Glutamatergic neuron (in vitro differentiated cells): ENCODE measurements at places on chromosomes 12 and 14.

- no peak for DNase-seq
Observed at GRCh38 chr14:22664261-22664660, 20.1 kb upstream of the OR6J1 start.

GRCh38 chr14:73026845-73027542 lies at the start of gene ZFYVE1:
Gene ZFYVE1, minus strand, starts transcription at chr14:73027106. Its CDS starts 2,598 bp downstream, at chr14:73024508.
- peak; percentile 94 for DNase-seq

- no peak for DNase-seq
Observed at GRCh38 chr12:116583129-116583694, 24.0 kb downstream of the MAP1LC3B2 start.

DNA sequence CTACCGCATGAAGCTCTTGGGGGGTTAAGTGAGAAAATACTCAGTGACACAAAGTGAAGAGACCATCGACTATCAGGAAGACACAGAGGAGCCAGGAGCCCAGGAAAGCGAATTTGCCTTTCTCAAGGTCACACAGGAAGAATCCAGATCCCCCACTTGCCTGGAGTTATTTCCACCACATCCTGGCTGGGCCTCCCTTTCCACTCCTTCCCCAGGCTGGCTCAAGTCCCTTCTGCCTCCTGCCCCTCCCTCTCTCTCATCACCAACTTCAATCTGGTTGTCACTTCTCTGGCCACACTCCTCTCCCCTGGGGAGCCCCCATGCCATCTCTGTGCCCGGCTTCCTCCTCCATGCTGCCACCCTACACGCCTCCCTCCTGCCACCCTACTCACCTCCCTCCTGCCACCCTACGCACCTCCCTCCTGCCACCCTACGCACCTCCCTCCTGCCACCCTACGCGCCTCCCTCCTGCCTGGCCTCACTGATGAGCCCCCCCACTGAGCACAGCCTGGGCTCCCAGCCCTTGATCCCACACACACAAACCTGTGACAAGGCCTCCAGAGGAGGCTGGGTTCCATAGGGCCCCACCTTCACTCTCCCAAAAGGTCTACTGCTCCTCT lies 6.3 kb downstream of the SCNN1A start:
- no peak for DNase-seq

DNA sequence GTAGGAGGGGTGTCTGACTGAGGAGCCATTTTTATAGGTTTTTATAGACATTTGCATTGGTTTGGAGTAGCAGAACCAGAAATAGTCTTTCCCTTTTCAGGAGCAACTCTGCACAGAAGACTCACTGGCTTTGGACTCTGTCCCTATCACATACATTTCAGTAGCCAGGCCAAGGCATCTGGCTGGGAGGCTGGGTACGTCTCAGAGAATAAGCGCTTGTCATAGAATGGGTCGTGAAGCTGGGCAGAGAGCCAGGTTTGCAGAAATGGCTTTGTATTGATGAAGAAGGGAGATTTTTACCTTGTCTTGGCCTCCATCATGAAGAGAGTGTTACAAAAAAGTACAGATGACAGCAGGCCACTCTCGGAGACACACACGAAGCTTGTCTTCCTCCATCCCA lies 98.6 kb downstream of the CACNA1C start:
- DNase-seq = no peak

- DNase-seq = no peak
Observed at GRCh38 chr12:131061041-131061806, 107.5 kb downstream of the ADGRD1 start.

- peak; percentile 70 for DNase-seq
Observed at GRCh38 chr12:109715310-109716091, 1.9 kb downstream of the FAM222A start.

GRCh38 chr12:52171950-52172512 lies 19.8 kb downstream of the KRT80 start:
- DNase-seq = peak; percentile 67

DNA sequence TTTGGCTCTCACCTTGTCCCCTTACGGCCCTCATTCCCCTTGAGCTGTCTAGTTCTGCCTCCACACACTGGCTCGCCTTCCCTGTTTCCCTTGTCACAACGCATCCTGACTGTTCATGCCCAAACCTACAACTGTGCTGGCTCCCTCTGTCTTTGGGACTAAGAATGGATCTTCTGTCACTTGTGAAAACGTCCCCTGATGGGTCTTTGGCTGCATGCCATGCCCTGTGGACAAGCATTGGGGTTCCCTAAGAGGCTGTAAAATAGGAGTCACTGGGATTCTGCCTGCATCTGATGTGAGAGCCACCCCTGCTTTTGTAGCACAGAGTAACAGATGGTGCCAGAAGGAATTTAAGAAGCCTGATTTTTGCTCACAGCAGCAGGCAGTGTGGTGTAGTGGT lies 285.3 kb upstream of the CRY1 start:
- no peak for DNase-seq

GRCh38 chr14:76080025-76080424 lies 71.7 kb upstream of the GPATCH2L start:
- DNase-seq = no peak

- no peak for DNase-seq
Observed at GRCh38 chr14:60356906-60357550, 108.0 kb downstream of the PPM1A start.

DNA sequence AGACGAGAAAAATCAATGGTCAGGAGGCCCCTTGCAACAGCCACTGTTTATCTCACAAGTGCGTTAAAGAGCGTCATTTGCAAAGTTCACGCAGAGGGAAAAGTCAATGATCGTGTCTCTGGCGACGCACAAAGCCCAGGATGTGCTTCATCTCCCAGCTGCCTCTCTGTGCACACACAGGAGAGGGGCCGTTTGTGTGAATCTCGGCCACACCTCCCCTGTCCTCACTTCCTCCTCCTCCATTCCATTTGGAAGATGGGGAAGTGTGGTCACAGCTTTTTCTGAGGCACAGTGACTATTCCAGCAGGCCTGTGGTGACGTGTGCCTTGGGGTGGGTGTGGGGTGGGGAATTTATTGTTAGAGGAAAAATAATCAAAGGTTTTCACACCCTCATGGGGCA lies 90.4 kb downstream of the RBM19 start:
- DNase-seq = no peak

GRCh38 chr14:49612671-49613070 lies 7.8 kb downstream of the RPL36AL start:
- no peak for DNase-seq

GRCh38 chr12:89762498-89763170 lies 54.0 kb upstream of the ATP2B1 start:
- no peak for DNase-seq

GRCh38 chr12:56957229-56958052 lies at the start of gene RDH16:
Gene RDH16, minus strand, starts transcription at chr12:56957608. Its CDS starts 146 bp downstream, at chr12:56957462.
- DNase-seq = no peak

- no peak for DNase-seq
Observed at GRCh38 chr12:115886666-115887065, 390.8 kb downstream of the MED13L start.

- no peak for DNase-seq
Observed at GRCh38 chr12:125540580-125541204, 475.5 kb downstream of the AACS start.

DNA sequence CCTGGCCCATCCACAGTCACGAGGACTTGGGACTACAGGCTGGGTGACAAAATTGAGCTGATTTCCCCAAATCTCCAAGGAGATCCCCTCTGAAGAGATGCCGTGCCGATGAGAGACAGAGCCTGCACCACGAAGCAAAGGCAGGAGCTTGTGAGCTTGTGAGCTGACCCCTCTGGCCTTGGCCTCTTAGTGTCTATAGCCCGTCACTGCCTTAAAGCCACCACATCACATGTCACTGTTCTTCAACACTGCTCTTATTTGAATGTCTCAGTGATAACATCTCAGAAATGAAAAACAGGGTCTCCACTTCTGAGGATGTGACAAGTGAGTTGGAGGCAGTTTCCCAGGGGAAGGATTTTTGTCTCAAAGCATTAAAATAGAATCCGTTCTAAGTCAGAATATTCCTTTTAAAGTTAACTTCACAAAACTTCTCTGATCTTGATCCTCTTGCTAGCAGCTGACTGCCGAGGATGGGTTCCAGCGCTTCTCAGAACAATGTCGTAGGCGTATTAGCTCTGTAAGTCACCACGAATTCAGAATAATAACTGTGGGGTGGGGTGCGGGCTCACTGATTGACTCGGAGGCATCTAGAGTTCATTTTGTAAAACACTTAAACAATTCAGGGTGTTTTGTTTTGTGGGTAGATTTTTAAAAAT lies 37.5 kb downstream of the CHST11 start:
- DNase-seq = no peak

- DNase-seq = peak; percentile 85
Observed at GRCh38 chr12:3034067-3034750, 43.0 kb upstream of the TSPAN9 start.
